ENCODE measurements at places on chromosomes 7 and 10.

DNA sequence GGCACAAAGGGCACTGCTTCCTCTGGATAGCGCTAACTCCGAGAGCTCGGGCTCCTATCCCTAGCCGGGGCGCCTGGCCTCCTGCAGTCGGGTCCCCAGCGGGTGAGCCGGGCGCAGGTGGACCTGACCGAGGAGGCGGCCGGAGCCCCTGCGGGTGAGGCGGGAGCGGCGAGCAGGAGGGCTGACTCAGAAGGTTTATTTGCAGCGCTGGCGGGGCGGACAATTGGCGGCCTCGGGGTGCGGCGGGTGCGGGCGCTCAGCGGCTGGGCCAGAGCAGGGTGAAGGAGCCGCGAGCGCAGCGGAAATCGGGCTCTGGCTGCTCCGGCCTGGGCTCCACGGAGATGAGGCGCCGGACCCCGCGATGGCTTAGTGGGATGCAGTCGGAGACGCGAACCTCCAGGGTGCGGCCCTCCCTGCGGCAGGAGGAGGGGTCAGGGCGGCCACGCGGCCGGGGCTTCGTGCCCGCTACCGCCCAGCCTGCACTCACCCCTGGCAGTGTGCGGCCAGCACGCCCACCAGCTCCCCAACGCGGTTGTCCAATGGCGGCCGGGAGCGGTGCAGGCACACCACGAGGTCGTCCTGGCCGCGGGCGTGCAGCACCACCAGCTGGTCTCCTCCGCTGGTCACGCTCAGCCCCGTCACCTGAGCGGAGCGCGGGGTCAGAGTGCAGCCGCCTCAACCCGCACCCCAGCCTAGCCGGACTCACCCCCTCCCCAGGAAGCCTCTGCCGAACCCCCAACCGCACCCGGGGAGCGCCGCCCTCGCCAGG is 16.1 kb downstream of the MYO1G start:
- no peak for DNase-seq

- DNase-seq: no peak
Measured at GRCh38 chr7:143477501-143478150, at the start of gene TAS2R41. TSS of gene TAS2R41 (plus strand) at chr7:143477873. CDS start at chr7:143477873, 0 bp downstream.

- DNase-seq: no peak
Measured at GRCh38 chr7:97024209-97025129, at the start of gene DLX5. TSS of gene DLX5 (minus strand) at chr7:97024831. CDS start at chr7:97024623, 208 bp downstream.

GRCh38 chr10:3803927-3804741 is 19.1 kb upstream of the KLF6 start:
- no peak for DNase-seq

DNA sequence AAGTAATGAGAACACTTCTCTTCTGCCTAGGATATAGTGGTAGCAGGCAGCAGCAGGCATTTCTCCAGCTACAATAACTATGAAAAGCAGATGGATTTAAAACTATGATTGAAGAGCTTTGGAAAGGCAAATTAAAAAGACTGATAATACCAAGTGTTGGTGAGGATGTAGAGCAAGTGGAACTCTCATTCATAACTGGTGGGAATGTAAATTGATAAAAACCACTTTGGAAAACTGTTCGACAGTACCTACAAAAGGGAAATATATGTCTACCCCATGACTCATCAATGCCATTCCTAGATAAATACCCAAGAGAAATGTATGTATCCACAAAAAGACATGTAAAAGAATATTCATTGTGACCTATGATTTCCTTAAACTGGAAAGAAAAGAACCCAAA is 14.6 kb downstream of the ARMC3 start:
- no peak for DNase-seq

DNA sequence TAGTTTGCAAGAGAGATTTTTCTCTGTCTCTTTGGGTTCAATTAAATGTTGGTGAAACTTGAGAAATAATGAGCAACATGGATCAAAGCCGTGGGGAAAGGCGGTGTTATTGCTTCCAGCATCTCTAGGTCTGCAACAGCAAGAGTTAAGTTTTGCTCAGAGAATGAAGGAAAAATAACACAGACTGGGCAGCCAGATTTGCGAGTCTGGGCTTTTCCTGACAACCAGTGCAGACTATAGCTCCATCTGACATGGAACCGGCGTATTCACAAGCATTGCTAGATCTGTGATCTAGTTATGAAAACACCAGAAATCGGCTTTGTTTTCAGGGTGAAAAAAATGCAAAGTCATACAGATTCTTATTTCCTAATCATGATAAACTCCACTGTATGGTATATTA is 110.4 kb downstream of the CAMK1D start:
- no peak for DNase-seq

DNA sequence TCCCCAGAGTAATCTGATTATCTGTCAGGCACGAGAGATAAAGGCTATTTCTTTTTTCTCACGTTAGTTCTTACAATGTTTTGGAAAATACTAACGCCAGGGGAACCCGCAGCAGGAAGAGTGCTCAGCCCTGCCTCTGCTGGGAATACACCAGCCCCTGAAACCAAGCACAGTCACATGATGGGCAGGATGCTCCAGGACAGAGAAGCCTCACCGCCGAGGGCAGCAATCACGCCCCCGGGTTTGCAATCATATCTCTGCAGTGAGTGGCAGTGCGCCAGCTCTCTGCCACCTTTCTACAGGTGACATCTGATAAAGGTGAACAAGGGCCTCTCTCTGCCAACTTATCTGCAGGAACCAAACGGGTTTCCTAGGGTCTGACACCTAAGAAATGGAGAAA is 39.8 kb downstream of the BRI3 start:
- no peak for DNase-seq

DNA sequence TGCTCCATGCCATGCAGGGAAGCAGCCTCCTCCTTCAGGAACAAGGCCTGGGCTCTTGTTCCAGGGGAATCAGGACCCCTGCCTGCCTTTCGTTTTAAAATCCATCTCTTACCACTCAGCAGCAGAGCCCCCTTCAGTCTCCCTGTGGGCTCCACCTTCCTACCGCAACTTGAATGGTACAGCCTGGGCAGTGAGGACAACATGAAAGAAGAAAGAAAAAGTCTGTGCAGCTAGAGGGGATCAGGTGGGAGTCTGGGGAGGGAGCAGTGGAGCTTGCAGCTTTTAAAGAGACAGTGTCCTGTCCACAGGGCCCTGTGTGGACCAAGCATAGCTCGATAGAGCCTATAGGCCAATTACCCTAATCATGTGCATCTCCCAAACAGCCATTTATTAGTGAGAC is 3.7 kb downstream of the PLXNA4 start:
- no peak for DNase-seq

DNA sequence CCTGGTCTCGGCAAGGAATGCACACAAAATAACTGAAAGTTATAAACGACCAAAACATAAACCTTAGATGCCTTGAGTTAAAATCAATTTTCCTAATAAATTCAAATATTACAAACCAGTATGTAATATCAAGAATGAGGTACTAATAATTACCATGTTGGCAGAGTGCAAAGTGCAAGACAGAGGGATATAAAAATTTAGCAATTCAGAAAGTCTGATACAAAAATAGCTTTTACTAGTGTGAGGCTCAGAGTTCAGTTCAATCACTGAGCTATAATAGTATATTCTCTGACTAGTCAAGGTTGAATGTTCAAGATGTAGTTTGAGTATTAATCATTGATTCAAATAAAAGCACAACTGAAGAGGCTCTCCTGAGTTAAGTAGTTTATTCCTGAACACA is 4.8 kb upstream of the AUTS2 start:
- DNase-seq: no peak

- no peak for DNase-seq
Measured at GRCh38 chr10:132197271-132198067, 10.7 kb downstream of the DPYSL4 start.
